ENCODE measurements at places on chromosomes 2 and 18.

DNA sequence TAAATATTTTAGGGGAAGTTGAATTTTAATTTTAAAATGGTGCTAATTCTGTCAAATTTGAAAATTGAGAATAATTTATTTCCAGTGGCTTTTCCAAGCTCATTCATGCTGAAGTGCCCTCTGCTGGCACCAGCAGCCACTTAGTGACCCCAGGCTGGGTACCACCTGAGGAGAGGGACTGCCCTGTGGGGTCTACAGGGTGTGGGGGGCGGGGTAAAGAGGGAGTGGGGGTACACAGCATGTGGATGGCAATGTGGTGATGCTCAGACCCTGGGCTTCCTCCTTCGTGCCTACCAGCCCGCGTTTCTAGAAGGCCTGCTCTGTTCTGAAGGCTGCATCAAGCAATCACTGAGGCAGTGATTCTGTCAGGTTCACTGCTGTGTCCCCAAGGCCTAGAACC lies 45.1 kb upstream of the SCLY start:
- DNase-seq, result no peak

- DNase-seq, result no peak
Observed at GRCh38 chr18:68991286-68991685, 193.4 kb downstream of the CCDC102B start.

DNA sequence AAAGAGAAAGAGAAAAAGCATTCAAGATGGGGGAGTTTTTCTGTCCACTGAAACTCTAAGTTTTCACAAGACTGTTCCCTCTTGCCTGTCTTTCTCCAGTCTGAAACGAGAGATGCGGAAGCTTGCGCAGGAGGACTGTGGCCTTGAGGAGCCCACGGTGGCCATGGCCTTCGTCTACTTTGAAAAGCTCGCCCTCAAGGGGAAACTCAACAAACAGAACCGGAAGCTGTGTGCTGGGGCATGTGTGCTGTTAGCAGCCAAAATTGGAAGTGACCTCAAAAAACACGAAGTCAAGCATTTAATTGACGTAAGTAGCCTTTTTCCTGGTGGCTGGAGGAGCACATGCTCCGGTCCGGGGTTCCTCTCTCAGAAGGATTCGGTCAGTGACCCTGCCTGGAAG lies 118.3 kb downstream of the CABLES1 start:
- no peak for DNase-seq

GRCh38 chr18:34942975-34943374 lies 98.2 kb upstream of the MAPRE2 start:
- DNase-seq, result no peak

- DNase-seq, result no peak
Observed at GRCh38 chr2:85503168-85503850, 35.7 kb upstream of the MAT2A start.

DNA sequence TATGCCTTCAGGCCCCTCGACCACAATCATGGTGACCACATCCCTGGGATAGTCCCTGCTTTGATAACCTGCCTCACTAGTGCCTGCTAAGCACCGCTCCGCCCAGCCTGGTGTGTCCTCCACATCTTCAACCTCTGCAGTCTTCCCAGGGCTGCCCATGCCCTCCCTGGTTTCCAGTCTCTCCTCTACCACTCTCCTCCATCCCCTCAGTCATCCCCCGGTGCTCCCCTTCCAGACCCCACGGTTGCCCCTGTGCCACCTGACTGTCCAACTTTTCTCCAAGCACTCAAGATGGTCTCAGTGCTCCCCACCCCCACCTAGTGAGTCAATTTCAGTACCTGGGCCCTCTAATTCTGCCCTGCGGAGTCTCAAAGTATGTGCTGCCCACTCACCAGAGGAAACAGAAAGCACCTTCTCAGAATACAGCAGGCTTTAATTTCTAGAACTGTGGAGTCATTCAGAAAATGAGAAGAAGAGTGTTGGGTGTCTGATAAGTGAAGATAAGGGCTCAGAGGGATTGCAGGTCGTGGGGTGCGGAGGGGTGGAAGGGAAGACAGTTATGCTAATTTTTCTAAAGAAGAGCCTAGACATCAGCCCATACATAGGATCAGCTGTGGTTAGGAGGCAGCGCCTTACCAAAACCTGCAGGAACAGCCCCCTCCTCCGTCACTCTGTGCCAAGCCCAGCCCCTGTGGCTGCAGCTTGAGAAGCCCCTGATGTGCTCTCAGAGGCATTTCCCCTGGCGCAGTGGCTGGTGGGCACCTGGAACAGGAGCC lies 53.6 kb upstream of the CAB39 start:
- no peak for DNase-seq

GRCh38 chr18:74261053-74261713 lies 30.6 kb downstream of the CYB5A start:
- no peak for DNase-seq

GRCh38 chr2:236085647-236086046 lies 82.5 kb downstream of the GBX2 start:
- no peak for DNase-seq

DNA sequence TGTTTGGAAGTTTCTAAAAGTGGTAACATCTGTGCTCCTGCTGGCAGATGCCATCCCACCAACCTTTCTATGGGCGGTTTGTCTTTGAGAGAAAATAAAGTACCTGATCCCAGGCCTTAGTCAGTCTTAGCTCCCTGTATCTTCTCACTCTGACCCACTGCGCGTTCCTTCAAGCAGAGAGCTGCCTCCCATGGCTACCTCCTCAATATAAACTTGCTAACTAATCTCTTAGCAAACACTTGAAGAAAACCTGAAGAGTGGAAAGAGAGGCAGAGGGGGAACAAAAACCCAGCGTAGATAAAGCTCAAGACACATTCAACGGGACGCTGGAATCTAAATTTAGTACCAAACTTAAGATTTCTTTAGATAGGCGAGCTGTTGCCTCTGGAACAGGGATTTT lies 17.6 kb downstream of the ZEB2 start:
- DNase-seq, result no peak

DNA sequence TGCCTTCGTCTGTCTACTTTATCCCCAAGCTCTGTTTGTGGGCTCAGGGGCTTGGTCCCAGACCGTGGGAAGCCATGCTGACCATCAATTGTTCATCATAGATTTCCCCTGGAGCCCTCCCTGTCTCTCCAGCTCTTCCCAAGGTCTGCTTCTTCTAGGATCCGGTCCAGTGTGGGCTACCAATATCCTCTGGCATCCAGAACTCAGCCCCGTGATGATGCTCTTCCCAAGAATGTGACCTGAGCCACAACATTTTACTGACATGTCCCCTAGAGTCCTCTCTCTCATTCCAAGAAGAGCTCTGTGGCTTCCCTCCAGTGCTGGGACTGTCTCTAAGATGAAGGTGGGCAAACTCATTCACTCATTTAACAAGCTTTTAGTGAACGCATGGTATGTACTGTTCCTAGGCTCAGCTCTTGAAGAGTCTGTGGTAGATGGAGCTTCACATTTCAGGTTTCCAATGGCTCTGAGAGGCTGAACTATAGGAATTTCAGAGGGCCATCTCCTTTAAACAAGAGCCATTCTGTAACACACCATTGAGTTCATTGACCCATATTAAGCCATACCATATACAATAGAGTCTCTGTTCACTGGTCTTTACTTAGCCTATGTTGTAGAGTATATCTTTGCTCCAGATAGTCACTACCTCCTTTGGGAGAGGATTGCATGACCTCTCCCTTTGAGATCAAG lies 142.0 kb upstream of the APCDD1 start:
- no peak for DNase-seq

GRCh38 chr2:183179156-183179555 lies 54.9 kb downstream of the NUP35 start:
- no peak for DNase-seq

GRCh38 chr2:175880-176820 lies 87.7 kb downstream of the SH3YL1 start:
- no peak for DNase-seq

DNA sequence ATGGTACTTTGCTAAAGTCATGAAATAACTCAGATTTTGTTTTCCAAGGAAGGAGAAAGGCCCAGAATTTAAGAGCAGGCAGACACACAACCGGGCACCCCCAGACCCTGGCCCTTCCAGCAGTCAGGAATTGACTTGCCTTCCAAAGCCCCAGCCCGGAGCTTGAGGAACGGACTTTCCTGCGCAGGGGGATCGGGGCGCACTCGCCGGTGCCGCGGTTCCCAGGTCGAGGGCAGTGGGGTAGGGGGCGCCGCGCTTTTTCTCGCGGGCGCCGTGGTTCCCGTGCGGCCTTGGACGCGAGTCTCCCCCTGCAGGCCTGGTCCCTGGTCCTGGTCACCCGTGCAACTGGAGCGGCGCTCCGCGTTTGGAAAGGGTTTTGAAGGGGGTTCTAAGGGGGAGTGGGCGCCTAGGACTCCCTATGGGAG lies 1.2 kb downstream of the ZNF236 start:
- DNase-seq, result peak; percentile 26

GRCh38 chr18:4802296-4802695 lies 347.2 kb upstream of the DLGAP1 start:
- DNase-seq, result no peak

DNA sequence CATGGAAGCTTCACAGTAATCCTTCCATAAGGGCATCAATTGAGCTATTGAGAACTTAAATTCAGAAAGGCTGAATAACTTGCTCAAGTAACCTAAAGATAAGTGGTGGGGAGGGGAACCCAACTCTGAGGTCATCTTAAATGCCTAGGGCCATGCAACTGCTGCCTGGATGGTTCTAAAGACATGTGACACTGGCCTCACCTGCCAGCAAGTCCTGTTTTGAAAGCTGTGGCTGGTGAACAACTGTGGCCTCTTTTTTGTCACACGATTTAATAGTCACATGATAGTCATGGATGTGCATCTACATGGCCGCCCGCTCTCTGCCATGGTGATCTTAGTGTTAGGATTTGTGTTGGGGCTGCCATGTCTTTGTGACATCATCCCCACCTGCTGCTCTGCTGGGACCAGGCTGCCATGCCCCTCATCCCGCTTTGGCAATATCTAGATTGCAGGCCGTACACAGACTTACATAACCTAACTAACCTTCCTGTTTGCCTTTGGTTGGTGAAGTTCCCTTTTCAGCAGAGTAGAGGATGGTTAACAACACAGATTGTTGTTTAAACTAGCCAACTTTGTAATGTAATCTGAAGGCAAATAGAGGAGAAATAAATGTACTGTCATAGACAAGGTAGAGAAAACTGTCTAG lies 177.9 kb upstream of the SH3BP4 start:
- DNase-seq, result no peak

GRCh38 chr2:71082402-71083252 lies 14.2 kb downstream of the NAGK start:
- DNase-seq, result no peak

- DNase-seq, result no peak
Observed at GRCh38 chr2:171042253-171042969, 113.4 kb downstream of the GORASP2 start.

- DNase-seq, result no peak
Observed at GRCh38 chr2:58633613-58634365, 392.7 kb upstream of the FANCL start.

DNA sequence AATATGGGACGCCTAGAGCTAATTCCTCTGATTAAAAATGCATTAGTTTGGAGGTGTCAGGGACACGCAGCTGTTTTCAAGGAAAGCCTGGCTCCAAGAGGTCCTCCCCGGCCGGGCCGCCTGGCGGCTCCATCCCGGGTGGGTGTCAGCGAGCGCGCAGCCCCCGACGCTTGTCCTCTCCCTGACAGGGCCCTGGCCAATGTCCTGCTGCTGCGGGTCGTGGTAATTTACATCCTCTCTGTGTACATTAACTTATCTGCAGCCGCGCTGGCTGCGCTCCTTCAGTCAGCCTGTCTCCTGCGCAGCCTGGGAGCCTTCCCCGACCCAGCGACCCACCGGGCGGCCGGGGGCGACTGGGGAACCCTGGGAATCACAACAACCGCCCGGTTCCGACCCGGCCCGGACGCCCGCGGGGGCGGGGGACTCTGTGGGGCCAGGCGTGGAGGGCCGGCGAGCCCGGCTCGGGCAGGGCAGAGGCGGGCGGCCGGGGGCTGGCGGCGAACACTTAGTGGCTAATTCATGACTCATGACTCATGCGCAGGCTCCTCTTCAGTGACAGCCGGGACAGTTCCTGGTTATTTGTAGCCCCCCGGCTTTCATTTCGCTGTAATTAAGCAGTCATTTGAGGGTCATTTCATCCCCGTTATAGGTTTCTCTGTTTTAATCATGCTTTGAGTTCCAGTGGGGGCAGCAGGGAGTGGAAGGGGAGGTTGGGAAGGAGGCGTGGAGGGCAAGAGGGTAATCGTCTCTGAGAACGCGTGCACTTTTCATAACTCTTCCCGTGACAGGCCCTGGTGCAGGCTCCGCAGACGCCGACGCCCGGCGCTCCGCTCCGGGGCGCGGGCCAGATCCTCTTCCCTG lies 141.9 kb upstream of the CTAGE1 start:
- peak; percentile 69 for DNase-seq

GRCh38 chr2:226023383-226023782 lies 623.9 kb downstream of the NYAP2 start:
- no peak for DNase-seq

Data from progenitor cell of endocrine pancreas (in vitro differentiated cells).